Hypothalamus (tissue), 51 donors: ENCODE measurements at places on chromosomes 6 and 20.

DNA sequence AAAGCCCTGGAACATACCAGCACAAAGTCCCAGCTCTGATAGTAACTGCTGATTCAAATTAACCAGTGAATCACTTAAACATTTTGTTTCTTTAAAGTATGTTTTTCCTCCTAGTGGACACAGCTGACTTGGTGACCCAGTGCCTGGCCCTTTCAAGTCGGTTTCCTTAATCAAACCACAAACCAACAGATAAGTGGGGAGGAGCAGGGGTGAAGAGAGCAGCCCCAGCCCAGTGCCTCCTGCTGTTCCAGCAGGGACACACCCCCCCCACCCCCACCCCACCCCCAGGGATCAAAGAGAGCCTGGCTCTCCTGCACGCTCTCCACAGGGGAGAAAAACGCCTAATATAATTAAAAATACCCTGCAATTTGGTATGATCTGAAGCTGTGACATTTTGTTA lies 55.4 kb upstream of the TBXT start:
- no peak for DNase-seq

DNA sequence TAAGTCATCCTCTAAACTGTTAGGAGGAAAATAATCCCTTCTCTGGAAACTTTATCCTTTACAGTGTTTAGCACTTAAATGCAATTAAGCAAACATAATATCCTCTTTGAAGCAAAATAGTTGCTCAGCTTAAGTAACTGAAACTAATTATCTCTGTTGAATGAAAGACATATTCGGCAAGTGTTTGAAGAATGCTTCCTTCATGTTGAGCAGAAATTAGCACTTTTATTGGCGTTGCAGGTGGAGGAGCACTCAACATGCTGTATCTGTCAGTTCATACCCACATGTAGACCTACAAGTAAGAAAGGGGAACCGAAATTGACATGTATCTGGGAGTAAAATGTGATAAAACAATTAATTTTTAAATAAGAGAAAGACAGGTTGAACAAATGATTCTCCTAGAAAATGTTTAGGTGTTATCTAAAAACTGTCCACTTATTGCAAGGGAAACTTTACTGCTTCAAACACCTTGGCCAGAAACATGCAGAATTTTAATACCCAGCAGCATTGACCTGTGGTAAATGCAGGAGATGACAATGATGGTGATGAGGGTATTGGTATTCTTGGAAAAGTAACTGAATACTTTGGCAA lies 987.0 kb upstream of the MAP3K7 start:
- no peak for DNase-seq

DNA sequence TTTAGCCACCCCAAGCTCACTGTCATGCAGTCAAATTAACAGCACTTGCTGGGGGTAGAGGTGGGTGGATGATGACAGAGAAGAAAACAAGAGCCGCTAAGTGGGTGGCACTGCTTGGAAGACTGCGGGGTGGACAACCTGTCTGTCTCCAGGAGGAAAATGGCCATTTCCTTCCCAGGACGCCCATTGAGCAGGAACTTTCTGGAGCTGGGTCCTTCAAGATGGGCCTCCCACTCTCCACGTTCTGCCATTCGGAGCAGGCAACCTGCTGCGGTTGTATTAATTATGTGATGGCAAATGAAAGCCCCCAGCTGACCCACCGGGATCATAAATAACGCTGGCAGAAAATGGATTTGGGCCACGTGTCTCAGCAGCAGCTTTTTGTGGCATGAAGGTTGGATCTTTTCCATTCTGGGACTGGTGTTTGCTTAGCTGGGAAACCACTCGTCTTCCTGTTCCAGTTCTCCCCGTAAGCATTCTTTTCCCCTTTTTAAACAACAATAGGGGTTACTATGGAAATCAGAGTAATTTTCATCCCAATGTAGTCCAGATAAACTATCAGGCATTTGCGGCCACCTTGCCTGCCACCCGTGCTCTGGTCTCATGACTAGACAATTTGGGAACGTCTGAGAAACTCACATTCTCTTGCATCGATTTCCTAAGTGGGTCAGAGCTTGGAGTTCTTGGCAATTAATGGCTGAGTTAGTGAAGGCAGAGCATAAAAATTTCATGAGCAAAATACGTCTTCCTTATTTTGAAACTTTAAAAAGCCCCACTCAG lies 215.5 kb downstream of the ANKRD60 start:
- DNase-seq: no peak

DNA sequence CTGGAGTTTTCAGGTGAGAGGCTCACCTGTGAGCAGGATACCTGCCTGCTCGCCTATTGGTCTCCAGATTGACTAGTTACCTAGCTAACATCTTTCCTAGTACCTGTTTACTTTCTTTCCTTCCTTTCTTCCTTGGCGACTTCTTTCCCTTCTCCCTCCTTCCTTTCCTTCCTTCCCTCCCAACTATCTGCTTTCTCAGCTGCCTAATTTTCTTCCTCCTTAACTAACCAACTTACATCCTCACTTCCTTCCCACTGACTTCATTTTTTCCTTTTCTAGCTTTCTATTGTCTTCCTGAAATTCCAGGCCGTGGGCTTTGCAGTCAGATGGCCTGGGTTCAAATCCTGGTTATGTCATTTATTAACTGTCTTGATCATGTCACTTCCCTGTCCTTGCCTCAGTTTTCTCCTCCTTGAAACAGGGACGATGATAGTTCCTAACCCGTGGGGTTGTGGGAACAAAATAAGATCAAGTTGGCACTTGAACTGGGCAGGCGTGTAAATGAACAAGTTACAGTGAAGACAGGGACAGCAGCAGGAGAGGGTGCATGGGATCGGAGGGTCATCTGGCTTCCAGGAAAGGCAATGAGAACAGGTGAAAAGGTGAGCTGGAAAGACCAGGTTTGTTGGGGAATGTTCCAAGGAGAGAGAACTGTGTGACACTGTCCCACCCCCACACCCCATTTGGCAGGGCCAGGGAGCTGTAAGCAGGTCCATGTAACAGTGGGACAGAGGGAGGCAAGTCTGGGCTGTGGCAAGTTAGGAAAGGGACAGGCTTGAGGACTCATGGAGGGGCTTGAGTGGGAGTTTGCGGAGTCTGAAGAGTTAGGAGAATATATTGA lies 540 bp downstream of the SGK2 start:
- no peak for DNase-seq

- no peak for DNase-seq
Measured at GRCh38 chr6:13112921-13113320, 215.4 kb downstream of the TBC1D7 start.

DNA sequence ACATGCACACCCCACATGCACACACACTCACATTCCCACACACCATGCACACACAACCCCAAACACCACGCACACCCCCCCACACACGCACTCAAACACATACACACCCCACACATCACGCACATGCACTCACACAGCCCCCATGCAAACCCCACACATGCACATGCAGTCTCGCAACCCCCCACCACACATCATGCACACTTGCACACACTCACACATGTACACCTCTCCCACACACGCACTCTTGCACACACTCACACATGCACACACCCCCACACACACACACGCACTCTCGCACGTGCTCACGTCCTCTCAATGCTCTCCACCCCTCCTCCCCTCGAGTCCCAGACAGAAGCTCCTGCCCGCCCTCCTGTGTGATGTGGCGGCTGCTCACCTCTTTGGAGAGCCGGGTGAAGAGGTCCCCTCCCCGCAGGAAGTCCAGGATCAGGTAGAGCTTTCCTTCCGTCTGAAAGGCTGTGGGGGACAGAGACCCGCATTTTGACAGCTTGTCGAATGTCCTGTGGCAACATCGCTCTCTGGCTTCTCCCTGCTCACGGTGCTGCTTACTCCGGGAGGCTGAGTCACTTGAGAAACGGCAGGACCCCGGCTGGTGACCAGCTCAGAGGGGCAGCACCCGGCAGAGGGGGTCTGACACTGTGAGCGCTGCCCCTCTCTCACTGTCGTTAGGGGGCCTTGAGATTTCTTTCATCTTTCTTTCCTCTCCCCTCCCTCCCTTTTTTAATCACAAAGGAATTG lies 78.5 kb downstream of the RAMACL start:
- no peak for DNase-seq

GRCh38 chr20:1108437-1108920 lies 9.9 kb upstream of the PSMF1 start:
- no peak for DNase-seq

GRCh38 chr6:30411515-30412207 lies 66.7 kb downstream of the RPP21 start:
- DNase-seq: no peak

GRCh38 chr6:75926293-75927168 lies 145.9 kb downstream of the IMPG1 start:
- DNase-seq: no peak

GRCh38 chr6:119347466-119348095 lies 2.0 kb downstream of the MAN1A1 start:
- DNase-seq: no peak

- no peak for DNase-seq
Measured at GRCh38 chr6:108013787-108014439, 55.9 kb upstream of the SEC63 start.

- no peak for DNase-seq
Measured at GRCh38 chr6:167665698-167666330, 160.9 kb upstream of the AFDN start.

- DNase-seq: no peak
Measured at GRCh38 chr6:149266659-149267058, 50.9 kb upstream of the TAB2 start.

DNA sequence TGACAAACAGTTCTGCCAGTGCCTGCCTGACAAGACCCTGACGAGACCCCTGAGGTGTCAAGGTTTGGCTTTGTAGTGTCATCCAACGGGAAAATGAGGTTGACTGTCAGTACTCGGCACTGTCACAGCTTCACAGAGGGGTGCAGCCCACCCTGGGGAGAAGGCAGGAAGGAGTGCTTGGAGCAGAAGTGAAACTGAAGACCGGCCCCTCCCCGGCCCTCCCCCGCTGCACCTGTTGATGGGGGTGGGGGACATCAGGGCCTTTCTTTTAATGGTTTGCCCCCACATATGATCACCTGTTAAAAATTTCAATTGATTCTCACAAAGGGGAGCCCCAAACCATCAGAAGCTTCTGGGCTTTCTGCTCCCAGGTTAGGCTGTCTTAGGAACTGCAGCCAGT lies 6.8 kb downstream of the PMEPA1 start:
- no peak for DNase-seq

DNA sequence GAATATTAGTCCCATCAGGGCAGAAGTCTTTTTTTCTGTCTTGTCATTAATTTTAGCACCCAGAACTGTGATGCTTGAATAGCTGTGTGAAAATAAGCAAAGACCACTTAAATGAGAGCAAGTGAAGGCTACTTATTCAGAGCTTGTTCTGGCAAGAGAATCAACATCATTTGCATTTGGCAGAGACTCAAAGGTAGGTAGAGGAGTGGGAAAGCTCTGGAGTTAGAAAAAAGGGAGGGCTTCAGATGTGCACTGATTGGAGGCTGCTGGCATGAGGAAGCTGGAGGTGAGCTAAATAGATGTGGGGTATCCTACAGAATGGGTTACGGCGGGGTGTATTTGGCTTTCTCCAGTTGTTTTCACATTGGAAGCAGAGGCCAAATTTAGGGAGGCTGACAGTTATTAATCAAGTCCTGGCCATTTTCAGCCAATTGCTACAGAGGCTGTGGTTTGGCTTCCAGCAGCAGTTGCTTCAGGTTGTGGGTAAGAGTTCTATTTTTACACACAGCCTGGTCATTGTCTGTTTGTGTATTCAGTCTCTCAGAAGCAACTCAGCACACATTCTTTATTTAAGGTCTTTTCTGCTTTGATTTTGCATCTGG lies 254.3 kb downstream of the BTBD3 start:
- DNase-seq: no peak

DNA sequence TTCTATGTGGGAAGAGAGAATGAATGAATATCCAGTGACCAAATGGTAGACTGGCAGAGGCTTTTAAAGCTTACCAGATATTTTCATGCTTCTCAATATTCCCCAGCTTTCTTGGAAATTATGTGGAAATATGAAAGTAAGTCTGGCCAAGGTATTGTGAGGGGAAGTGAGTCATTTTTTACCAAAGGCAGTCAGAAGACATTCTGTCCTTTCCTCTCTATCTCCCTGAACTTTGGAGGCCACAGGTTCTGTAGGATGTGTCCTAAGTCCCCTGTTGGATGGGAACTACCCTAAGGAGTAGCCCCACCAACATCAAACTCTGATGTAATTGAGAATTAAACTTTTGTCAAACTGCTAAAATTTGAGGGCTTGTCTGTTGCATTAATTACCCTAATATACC lies 593.8 kb upstream of the NRSN1 start:
- no peak for DNase-seq

DNA sequence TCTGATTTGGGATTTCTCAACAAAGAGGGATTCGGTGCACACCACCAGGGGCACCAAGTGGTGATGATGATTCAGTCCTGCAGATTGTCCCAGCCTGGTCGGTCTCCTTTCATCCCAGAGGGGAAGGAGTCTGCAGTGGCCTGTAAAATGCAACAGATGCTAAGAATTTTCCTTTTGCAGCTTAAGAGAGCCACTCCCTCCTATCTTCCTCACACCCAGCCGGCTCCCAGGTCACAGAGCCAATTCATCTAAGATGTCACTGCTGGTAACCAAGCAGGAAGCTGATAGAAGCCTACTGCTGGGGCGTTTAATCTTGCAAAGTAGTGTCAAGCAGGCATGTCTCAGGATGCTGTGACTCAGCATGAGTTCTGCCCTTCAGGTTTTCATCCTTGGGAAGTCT lies 203.8 kb upstream of the LRFN2 start:
- DNase-seq: no peak

DNA sequence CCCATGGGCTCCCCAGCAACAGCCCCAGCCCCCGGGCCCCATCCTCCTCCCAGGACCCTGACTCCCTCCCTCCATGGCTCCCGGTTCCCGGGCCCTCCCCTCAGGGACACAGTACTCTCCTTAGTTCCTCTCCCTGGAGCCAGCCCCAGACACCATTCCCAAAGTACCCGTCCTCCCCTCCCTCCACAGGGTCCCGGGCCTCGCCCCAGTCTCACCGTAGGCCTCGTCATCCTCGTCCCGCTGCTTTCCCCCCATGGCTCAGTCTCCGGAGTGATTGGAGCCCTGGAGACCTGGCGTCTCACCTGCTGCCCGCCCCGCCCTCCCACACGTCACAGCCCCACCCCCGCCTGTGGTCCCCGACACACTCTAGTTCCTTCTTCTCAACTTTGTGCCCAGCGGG lies at the start of gene SLC44A4:
SLC44A4 (minus strand) TSS at position 272 of the 400 bp plus-strand sequence; CDS start at position 255, 17 bp downstream.
- no peak for DNase-seq

- no peak for DNase-seq
Measured at GRCh38 chr6:7270320-7271204, 42.4 kb downstream of the SSR1 start.

GRCh38 chr6:167998215-167998614 lies 744 bp downstream of the KIF25 start:
- no peak for DNase-seq

- no peak for DNase-seq
Measured at GRCh38 chr20:37773291-37773826, 79.5 kb downstream of the CTNNBL1 start.

GRCh38 chr20:39310363-39310995 lies 348.3 kb downstream of the DHX35 start:
- no peak for DNase-seq
